Activated CD8-positive, alpha-beta memory T cell treated with anti-CD3 and anti-CD28 coated beads for 1 hour (primary cell): ENCODE measurements at places on chromosomes 6 and 20.

DNA sequence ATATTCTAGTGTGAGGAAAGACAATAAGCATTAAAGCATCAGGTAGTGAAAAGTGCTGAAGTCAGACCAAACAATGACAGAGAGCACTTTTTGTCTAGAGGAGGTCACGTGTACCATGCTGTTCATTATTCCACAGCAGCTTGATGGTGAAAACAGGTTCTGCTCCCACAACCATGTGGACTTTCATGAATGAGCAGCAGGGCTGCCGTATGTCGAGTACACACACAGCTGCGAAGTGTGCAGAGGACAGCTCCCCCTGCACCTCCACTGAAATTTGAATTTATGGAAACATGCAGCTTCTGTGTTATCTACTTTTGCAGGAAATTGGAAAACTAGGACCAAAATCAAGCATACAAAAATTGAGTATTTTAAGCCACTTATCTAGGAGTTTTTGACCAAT lies 85.3 kb downstream of the MAP7 start:
- no peak for DNase-seq

GRCh38 chr20:5442101-5442500 lies 125.3 kb upstream of the PROKR2 start:
- no peak for DNase-seq

GRCh38 chr20:57224641-57225138 lies 41.8 kb downstream of the BMP7 start:
- no peak for DNase-seq

- no peak for DNase-seq
Measured at GRCh38 chr20:13771853-13772453, 12.8 kb downstream of the ESF1 start.

DNA sequence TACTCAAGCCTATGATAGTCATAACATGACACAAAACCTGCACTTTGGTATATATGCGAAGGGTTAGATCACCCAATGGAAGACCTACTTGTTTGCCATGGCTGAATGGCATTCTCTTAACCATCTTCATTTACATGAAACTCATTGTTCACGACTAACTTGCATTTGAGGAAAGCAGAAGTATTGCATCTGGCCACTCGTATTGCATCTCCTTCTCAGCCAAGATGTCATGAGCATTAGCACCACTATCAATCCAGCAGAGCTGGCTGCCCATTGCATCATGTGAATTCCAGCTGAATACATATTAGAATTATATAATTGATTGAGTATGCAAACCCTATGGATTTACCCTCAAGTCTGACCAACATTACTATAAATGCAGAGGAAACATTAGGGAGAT lies 390.2 kb downstream of the LAMA2 start:
- DNase-seq: no peak

GRCh38 chr6:128826606-128827005 lies 56.3 kb upstream of the LAMA2 start:
- DNase-seq: no peak

- DNase-seq: no peak
Measured at GRCh38 chr6:7637533-7637932, 47.5 kb downstream of the SNRNP48 start.

GRCh38 chr6:5729813-5730517 lies 276.8 kb downstream of the NRN1 start:
- DNase-seq: no peak
